K562 (cell line): ENCODE measurements at places on chromosomes 1 and 21.

GRCh38 chr1:40886318-40887011, 24.3 kb upstream of the CITED4 start:
- H3K36me3 ChIP-seq: no peaks in the 10 kb centered on the region
- H3K4me1 ChIP-seq: no peaks in the 10 kb centered on the region
- no peak overlapping the region for H3K27ac ChIP-seq
- no peak overlapping the region for H3K4me3 ChIP-seq
- H3K27me3 ChIP-seq: no peaks in the 10 kb centered on the region
- no peak for DNase-seq

DNA sequence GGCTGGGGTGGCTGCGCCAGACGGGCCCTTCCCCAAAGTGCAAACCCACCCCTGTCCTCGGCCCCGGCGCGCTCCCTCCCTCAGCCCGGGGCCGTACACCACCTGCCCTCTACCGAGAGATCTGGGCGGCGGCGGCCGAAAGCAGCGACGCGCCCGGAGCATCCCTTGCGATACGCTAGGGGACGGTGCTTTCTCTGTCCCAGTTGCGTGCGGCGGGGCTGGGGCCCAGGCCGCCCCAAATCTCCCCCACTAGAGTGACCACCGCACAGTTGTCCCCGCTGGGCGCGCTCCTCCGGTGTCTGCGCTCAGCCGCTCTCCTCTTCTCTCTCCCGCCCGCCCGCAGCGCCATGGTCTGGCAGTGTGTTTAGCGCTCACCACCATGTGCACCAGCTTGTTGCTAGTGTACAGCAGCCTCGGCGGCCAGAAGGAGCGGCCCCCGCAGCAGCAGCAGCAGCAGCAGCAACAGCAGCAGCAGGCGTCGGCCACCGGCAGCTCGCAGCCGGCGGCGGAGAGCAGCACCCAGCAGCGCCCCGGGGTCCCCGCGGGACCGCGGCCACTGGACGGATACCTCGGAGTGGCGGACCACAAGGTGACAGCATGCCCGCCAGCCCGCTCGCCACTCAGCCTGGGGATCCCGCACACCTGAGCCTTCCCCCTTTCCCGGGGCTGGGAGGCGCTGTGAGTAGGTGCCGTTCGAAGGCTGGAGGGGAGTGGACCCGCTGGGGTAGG, 1.0 kb downstream of the ST6GALNAC5 start:
- no peaks in the 10 kb centered on the region for H3K36me3 ChIP-seq
- H3K4me3 ChIP-seq: no peak overlapping the region

DNA sequence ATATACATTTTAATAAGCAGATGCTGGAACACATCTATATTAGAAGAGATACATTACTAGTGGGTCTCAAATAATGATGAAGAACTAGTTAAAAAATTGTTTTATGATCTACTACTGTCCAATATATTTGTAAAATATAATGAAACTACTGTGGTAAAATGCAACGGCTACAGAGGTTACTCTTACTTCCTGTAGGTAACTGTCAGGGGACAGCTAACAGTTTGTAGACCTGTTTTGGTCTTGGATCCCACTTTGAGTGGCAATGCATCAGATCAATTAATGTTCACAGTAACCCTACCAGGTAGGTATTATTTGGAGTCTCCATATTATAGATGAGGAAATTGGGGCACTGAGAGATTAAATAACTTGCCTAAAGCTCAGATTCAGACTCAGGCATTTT, 26.7 kb upstream of the MYSM1 start:
- H3K36me3 ChIP-seq: no peaks in the 10 kb centered on the region
- H3K4me1 ChIP-seq: no peaks in the 10 kb centered on the region; the same call in 1 of the 2 replicates
- no peak overlapping the region for H3K4me3 ChIP-seq
- peaks cover 8% of the 10 kb centered on the region; the same call in 2 of the 3 replicates for H3K27me3 ChIP-seq
- H3K27ac ChIP-seq: no peak overlapping the region
- DNase-seq: no peak

GRCh38 chr1:80417671-80418070, 1383.1 kb upstream of the ADGRL2 start:
- no peak for DNase-seq
- H3K4me3 ChIP-seq: no peak overlapping the region
- H3K27me3 ChIP-seq: no peaks in the 10 kb centered on the region
- H3K36me3 ChIP-seq: no peaks in the 10 kb centered on the region
- H3K27ac ChIP-seq: no peak overlapping the region

DNA sequence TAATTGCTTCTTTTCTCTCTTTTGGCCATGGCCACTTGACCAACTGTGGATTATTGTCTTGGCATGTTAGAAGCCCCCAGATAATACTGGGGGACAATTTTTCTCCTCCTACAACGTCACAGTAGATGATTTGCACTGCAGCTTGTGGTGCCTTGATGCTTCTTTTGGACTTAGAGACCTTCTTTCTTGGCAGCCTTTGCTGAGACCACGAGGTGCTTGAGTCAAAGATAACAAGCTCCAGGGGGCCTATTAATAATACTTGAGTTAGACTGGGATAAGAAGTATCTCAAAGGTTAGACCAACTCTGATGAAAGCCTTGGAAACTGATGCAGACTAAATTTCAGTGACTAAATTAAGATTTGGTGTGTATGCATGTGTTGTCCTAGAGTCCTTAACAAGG, 3.2 kb downstream of the PPP1R12B start:
- H3K4me3 ChIP-seq: no peak overlapping the region
- no peaks in the 10 kb centered on the region for H3K36me3 ChIP-seq
- DNase-seq: no peak
- no peak overlapping the region for H3K27ac ChIP-seq
- H3K4me1 ChIP-seq: peaks cover 18% of the 10 kb centered on the region

DNA sequence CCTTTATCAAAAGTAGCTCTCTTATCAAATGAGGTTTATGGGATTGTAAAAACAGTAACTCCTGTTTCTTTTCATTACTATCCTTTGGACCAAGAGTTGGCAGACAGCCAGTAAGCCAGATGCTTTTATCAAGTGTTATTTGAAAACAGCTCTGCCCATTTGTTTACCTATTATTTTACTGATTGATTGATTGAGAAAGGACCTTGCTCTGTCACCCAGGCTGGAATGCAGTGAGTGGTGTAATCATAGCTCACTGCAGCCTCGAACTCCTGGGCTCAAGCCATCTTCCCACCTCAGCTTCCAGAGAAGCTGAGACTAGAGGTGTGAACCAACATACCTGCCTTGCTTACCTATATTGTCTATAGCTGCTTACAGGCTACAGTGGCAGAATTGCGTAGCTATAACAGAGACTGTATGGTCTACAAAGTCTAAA, 3.6 kb downstream of the PRKAB2 start:
- peaks cover 14% of the 10 kb centered on the region for H3K4me1 ChIP-seq
- peak; percentile 37 for DNase-seq
- H3K27me3 ChIP-seq: no peaks in the 10 kb centered on the region
- H3K27ac ChIP-seq: no peak overlapping the region

DNA sequence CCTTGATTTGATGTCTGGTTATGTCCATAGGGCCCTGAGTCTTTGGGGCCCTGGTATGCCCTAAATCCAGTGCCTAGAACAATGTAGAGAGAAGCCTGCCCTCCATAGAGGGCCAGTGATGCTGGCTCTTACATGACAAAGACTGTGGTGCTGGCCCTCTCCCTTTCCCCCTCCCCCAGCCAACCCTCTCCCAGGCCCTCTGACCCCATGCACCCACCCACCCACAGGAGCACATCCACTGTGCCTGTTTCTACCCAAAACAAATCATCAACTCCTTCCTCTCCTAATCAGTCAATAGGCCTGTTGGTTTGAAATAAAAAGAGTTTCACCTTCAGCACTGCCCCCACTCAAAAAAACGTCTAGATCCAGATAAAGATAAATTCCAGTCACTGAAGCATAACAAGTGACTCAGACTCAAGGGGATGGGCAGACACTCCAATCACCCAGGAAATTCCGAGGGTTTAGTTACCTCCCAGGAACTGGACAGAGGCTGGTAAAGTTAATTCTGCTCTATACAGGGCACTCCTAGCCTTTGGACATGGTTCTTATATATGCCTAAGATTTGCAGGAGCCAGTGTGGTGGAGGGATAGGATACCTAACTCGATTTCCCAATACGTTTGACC, 144.8 kb upstream of the VANGL1 start:
- no peak overlapping the region for H3K4me3 ChIP-seq
- no peak for DNase-seq
- H3K27ac ChIP-seq: no peak overlapping the region
- H3K4me1 ChIP-seq: no peaks in the 10 kb centered on the region

DNA sequence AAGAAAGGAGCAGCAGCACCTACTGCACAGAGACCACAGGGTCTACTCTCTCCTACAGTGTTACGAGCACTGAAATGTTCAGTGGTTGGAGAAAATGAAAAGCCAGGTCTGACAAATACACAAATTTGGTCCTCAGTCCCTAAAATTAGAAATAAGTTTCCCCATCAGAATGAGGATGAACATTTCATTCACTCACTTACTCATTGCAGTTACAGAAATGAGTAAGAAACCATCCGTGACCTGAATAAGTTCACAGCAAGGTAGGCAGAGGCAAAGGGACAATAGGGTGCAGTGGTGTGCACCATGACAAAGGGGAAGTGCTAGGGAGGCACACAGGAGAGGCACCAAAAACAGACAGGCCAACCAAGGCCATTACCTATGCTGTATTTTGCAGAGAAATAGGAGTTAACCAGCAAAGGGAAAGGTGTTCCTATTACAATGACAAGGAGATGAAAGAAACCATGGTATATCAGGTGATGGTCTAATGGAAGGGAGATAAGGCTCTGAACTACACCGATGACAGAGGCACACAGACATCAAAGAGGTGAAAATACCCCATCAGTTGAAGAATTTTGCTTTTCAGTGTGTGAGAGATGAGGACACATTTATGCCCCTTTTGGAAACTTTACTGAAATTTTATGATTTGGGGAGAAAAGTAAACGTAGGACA, 29.4 kb downstream of the VAV3 start:
- H3K27me3 ChIP-seq: no peaks in the 10 kb centered on the region
- no peak for DNase-seq
- H3K4me3 ChIP-seq: no peak overlapping the region
- no peaks in the 10 kb centered on the region for H3K4me1 ChIP-seq
- no peak overlapping the region for H3K27ac ChIP-seq

DNA sequence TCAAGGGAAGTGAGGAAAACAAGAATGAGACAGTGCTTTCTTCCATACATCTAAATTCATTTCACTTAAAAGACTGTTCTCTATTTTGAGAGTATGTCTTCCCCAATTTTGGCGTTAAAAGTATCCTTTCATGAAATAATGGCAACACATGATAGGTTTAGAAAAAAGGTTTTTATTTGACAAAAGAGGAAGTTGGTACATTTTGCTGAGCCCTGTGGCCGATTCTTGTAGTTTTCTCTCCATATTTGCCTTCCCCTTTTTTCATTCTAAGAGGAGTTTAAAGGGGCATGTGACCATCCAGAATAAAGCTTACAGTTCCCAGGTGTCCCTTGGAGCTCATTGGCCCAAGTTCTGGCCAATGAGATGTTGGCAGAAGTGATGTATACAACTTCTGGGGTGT, 140.4 kb upstream of the KCNE2 start:
- H3K4me1 ChIP-seq: peaks cover 3% of the 10 kb centered on the region; the same call in 1 of the 2 replicates
- peaks cover 55% of the 10 kb centered on the region for H3K27me3 ChIP-seq
- no peak overlapping the region for H3K27ac ChIP-seq
- no peaks in the 10 kb centered on the region for H3K36me3 ChIP-seq
- no peak overlapping the region for H3K4me3 ChIP-seq
- no peak for DNase-seq

- H3K36me3 ChIP-seq: peaks cover 59% of the 10 kb centered on the region
- DNase-seq: peak; percentile 86
- H3K27me3 ChIP-seq: no peaks in the 10 kb centered on the region
- peaks cover 25% of the 10 kb centered on the region for H3K4me1 ChIP-seq
These were observed 636 bp upstream of the YRDC start for GRCh38 chr1:37808369-37809319.

DNA sequence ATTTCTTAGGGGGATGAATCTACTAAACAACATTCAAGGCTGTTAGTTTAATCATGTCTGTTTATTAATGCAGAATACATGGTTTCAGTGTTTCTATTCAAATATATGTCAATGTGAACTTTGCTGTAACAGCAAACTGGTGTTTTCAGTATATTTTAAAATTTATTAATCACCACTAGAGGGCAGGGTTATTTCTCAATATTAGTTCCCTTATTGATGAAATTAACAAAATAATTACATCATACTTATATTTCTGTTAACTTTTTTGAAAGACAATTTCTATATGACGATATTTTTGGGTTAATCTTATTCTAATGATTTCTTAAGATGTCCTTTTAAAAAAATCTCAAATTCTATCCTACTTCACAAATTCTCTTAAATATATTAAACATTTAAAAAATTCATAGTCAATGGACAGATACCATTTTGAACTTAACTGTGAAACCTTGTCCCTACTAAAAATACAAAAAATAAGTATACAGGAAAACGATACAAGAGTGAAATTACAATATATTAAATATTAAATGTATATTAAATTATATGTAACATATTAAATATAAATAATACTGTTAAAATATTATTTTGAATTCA, 1034.1 kb upstream of the PRMT6 start:
- no peak for DNase-seq
- no peaks in the 10 kb centered on the region for H3K27me3 ChIP-seq
- H3K27ac ChIP-seq: no peak overlapping the region
- no peak overlapping the region for H3K4me3 ChIP-seq

GRCh38 chr1:221477252-221477651, 264.6 kb downstream of the DUSP10 start:
- H3K4me3 ChIP-seq: no peak overlapping the region
- H3K27ac ChIP-seq: no peak overlapping the region
- no peaks in the 10 kb centered on the region for H3K4me1 ChIP-seq
- no peak for DNase-seq

DNA sequence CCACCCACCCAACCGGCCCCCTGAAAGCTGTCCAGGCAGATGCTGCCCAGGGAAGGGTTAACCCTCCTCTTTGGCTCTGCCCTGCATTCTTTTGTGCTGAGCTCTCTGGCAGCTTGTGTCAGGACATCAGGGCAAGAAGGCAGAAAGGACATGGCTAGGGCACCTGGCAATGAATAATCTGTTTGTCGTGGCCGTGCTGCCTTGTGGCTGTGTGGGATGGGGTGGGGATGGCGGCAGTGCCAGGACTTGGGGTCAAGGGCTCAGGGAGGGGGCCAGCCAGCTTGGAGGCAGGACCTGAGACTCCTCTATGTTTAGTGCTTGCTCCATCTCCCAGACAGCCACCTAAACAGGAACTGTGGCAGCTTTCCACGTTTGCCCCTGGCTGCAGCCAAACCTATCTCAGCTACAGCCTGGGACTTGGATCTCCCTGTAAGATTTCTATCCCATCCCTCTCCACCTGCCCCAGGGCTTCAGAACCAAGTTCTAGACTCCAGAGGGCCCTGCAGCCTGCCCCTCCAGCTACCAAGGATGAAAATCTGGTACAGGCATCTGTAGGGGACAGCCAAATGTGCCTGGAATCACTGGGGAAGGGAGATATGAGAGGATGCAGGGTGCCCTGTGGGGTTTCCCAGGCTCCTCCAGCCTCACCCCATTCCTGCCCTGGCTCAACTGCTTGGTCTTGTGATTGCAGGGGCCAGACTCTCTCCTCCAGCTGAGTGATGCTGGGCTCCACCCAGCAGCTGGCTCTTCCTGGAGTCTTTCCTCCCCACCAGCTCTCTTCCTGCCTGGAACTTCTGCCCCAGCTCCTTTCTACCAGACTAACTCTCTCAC, 9.6 kb upstream of the GPR37L1 start:
- H3K4me3 ChIP-seq: no peak overlapping the region
- H3K4me1 ChIP-seq: peaks cover 10% of the 10 kb centered on the region
- H3K27me3 ChIP-seq: peaks cover 3% of the 10 kb centered on the region; the same call in 1 of the 3 replicates

GRCh38 chr1:204417074-204417997, 5.7 kb upstream of the PPP1R15B start:
- H3K4me3 ChIP-seq: no peak overlapping the region
- peak overlapping the region; percentile 4 for H3K27ac ChIP-seq
- peak; percentile 73 for DNase-seq
- peaks cover 38% of the 10 kb centered on the region for H3K4me1 ChIP-seq
